Muscle of arm (tissue), 14 donors: ENCODE measurements at places on chromosomes 5 and 9.

GRCh38 chr5:14431534-14431933, 150.1 kb upstream of the OTULINL start:
- DNase-seq, result no peak

DNA sequence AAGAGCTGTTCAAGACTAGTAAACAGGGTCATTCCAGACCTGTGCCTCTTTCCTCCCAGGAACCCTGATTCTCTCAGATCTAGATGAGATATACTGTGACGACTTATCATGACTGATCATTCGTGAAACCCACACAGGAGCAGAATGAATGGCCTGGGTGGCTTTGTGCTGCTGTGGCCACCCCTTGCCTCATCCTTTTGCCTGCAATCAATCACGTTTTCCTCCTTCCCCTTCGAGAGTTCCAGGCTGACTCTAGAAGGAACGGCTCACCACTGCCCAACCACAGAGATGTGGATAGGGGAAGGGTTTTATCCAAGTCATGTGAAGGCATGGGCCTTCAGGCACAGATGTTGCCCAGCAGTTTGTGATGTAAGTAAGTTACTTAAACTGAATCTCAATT, 5.8 kb downstream of the ANXA6 start:
- DNase-seq, result no peak

GRCh38 chr5:67520161-67520908, 323.7 kb upstream of the CD180 start:
- DNase-seq, result peak; percentile 31

GRCh38 chr5:39794513-39795210, 369.9 kb upstream of the DAB2 start:
- DNase-seq, result peak; percentile 48

GRCh38 chr5:31771500-31771899, 132.6 kb downstream of the PDZD2 start:
- DNase-seq, result no peak

DNA sequence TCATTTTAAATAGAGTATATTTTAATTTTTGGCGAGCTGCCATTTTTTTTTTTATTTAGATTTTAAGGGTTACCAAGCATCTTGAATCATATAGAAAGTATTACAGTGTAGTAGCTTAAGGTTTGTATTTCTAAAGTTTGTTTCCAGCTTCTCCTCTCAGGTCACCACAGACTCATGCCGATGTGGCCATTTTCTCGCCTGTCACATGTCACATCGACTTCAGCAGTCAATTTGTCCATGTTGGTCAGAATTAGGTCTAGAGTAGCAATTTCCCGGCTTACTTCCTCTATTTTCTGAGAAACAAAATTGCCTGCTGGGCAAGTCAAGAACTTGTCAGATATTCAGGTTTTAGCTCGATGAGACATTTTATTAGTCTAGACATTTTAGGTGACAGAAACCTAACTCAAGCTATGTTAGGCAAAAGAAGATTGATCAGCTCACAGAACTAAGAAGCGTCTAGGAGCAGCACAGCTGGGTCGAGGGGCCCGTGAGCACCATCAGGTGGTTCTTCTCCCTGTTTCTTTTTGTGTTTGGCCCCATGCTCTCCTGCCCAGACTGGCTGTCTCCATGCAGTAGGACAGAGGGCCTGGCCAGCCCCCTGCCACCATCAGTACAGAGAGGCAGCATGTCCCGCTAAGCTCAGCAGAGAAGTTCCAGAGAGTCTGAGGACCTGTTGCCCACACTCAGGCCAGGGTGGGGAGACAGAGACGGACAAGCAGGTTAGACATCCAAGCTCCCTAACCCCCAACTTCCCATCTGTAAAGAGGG, 48.4 kb upstream of the AFAP1L1 start:
- no peak for DNase-seq

- DNase-seq, result no peak
Observed at GRCh38 chr5:59917121-59917520, 23.6 kb upstream of the PDE4D start.

- peak; percentile 56 for DNase-seq
Observed at GRCh38 chr9:134895908-134896833, 15.6 kb downstream of the FCN2 start.

- DNase-seq, result no peak
Observed at GRCh38 chr5:103293719-103294118, 35.2 kb downstream of the MACIR start.

- no peak for DNase-seq
Observed at GRCh38 chr9:107874591-107875369, 385.2 kb upstream of the KLF4 start.

DNA sequence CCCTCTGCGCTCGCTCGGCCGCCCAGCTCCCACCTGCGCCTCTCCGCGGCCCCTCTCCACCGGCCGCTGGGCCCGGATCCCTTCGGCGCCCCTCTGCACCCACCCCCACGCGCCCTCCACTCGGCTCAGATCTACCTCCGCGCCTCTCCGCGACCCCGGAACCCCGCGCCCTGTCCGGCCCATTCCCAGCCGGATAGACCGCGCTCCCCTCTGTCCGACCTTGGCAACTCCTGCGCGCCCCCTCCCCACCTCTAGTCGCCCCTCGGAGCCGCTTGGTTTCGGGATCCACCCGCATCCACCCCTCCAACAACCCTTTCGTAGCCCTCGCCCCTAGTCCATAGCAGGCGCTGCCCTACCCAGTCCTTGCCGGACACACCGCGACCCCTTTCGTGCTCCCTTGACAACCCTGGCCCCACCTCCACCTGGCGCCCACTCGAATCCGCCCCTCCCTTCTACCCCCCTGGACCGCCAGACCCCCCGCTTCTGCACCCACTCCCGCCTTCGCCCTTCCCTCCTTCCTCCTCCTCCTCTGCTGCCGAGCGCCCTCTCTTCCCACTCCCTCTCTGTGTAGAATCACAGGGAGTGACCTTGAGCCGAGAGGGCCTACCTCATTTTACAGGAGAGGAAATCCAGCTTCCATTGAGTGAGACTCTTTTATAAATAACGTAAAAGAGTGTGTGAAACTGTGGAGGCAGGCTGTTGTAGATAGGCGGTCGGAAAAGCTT, 525 bp upstream of the AK3 start:
- no peak for DNase-seq

DNA sequence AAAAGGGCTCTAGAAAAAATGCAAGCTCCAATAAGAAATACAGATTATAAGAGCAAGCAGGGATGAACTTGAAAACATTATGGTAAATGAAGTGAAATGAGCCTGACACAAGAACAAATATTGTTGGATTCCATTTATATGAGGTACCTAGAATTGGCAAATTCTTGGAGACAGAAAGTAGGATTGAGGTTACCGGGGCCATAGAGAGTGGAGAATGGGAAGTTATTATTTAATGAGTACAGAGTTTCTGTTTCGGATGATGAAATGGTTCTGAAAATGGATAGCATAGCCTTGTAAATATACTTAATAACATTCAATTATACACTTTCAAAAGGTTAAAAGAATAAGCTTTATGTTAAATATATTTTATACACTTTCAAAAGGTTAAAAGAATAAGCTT, 75.6 kb upstream of the SLC12A2 start:
- no peak for DNase-seq

- DNase-seq, result no peak
Observed at GRCh38 chr5:51378448-51379330, 4.6 kb upstream of the ISL1 start.

DNA sequence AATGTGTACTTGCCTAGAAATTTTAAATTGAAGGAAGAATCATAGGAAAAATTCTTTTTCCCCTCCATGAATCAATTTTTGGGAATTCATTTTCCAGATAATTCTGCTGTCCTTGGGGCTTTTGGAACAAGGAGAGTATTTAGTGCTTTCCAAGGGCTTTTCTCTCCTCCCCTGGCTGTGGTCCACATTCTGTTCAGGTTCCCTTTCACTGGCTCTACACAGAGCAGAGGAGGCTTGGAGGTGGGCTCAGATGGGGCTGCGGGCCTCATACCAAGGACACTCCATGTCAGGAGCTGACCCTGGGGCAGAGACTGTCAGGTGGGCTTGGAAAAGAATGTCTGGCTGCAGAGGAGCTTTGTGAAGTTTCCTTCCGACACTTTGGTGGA, 128.1 kb downstream of the GADD45G start:
- DNase-seq, result no peak

- DNase-seq, result no peak
Observed at GRCh38 chr5:8350644-8351339, 481.8 kb downstream of the MTRR start.

GRCh38 chr9:21402386-21403251, 6.3 kb upstream of the IFNA8 start:
- peak; percentile 17 for DNase-seq

DNA sequence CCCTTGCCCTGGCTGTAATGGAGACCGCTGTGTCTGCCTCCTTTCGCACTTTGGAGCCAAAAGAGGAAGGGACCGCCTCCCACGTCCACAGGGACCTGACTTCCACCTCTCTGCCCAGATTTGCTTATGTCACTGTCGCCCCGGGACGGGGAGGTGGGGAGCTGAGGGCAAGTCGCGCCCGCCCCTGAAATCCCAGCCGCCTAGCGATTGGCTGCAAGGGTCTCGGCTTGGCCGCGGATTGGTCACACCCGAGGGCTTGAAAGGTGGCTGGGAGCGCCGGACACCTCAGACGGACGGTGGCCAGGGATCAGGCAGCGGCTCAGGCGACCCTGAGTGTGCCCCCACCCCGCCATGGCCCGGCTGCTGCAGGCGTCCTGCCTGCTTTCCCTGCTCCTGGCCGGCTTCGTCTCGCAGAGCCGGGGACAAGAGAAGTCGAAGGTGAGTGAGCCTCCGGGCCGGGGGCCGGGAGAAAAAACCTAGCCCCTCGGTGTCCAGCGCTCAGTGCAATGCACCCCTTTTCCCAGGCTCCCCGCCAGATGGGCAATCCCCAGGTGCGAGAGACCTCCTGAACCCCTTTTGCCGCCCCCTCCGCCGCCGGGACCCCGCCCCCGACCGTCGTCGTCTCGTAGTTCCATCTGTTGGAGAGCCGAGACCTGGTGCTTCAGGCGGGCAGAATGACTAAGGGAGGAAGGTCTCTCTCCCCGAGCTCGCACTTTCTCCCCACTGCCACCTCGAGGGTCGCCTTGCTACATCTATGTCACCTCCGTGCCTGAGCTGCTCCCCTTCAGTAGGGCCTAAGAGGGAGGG, at the start of gene GPX3:
GPX3 (plus strand) TSS at position 288 of the 807 bp plus-strand sequence; CDS start at position 352, 64 bp downstream.
- peak; percentile 83 for DNase-seq
